ENCODE measurements at places on chromosomes 6 and 20.

- no peak for DNase-seq
Measured at GRCh38 chr6:36519352-36519751, 27.9 kb downstream of the STK38 start.

- DNase-seq = peak; percentile 41
Measured at GRCh38 chr6:137097057-137097456, 52.3 kb upstream of the IL20RA start.

DNA sequence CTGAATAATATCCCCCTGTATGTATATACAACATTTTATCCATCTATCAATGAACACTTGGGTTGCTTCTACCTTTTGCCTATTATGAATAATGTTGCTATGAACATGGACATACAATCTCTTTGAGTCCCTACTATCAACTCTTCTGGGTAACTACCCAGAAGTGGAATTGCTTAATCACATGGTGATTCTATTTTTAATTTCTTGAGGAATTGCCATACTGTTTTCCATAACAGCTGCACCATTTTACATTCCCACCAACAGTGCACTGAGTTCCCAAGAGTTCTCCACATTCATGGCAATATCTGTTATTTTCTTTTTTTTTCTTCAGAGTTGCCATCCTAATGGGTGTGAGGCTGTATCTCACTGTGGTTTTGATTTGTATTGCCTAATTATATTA lies 88.3 kb downstream of the ZHX3 start:
- DNase-seq = no peak

DNA sequence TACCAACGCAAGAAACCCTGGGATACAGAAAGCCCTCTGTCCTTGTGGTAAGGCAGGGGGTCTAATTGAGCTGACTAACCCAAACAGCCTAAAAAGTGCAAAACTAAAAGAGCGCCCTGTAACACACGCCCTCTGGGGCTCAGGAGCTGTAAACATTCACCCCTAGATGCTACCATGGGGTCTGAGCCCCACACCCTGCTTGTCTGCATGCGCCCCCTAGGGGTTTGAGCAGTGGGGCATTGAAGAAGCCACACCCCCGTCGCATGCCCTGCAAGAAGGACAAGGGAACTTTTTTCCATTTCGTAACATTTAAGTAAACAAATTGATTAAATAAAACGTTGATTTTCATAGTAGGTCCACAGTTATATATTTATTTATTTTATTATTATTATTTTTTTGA lies 616.9 kb upstream of the MAN1A1 start:
- DNase-seq = no peak

GRCh38 chr6:130697995-130698535 lies 129.1 kb upstream of the SMLR1 start:
- peak; percentile 86 for DNase-seq

- peak; percentile 7 for DNase-seq
Measured at GRCh38 chr6:45001663-45002062, 326.5 kb upstream of the RUNX2 start.

GRCh38 chr20:33490023-33490933 lies at the start of gene CBFA2T2:
Gene CBFA2T2 (plus strand): TSS chr20:33490096. CDS start chr20:33490268, 172 bp downstream.
- peak; percentile 85 for DNase-seq

DNA sequence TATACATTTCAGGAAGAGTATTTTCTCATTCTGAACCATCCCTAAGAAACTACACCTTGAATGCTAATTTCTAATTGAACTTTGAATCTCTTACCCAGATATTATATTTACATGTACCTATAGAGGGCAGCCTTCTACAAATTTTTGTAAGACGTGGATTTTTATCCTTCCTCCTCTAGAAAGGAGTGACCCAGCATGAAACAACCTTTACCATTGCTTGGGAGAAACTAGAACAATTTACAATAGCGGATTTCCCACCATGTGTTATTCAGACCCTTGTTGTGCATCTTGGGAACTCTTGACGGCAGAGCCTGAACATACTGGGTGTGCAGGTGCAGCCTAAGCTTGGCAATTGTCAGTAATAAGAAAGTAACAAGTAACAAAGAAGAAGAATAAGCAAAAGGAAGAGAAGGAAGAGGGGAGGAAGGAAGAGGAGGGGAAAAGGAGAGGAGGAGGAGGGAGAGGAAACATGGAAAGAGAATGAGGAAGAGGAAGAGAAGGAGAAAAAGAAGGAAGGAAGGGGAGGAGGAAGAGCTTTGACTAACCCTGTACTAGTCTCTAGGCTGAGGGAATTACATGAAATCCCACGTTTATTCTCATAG lies 10.8 kb upstream of the TAAR1 start:
- DNase-seq = peak; percentile 89

DNA sequence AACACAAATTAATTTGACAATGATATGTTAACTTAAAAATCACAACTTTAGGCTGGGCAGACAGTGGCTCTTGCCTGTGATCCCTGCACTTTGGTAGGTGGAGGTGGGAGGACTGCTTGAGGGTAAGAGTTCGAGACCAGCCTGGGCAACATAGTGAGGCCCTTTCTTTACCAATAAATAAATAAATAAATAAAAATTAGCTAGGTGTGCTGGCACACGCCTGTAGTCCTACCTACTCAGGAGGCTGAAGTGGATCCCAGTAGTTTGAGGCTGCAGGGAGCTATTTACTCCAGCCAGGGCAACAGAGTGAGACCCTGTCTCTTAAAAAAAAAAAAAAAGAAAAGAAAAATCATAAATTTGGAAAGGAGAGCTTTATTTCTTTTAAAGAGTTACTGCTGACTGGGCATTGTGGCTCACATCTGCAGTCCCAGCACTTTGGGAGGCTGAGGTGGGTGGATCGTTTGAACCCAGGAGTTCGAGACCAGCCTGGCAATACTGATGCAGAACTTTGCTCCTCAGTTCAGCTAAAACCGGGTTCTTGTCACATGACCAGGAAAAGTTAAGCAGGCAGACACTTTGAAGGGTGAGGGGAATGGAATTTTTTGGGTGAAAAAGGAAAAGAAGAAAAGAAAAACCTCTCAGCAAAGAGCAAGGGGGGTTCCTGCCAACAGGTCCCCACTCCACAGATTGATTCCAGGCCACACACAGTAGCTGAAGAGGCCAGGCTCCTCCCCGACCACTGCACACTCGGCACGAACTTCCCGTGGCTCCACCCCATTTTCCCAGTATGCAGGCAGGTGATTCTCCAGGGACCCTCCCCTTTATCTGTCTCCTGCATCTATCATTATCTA lies 44.0 kb upstream of the DDR1 start:
- no peak for DNase-seq

DNA sequence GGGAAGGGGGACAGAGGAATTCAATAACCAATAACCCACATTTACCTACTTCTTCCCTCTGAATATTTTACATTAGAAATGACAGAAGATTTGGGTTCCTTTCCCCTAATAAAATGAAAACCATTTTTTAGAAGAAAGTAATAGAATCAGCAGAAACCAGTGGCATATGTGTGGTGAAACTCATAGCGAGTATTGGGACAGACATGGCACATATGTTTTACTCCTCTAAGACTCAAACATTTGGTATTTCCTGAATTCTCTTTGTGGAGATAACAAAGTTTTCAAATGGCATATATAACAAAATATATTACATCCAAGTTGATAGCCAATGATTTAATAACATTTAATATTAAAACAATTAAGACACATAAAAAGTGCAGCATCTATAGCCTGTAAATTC lies 12.9 kb upstream of the BEND3 start:
- DNase-seq = peak; percentile 63

- DNase-seq = no peak
Measured at GRCh38 chr6:15077961-15078360, 167.9 kb upstream of the JARID2 start.

DNA sequence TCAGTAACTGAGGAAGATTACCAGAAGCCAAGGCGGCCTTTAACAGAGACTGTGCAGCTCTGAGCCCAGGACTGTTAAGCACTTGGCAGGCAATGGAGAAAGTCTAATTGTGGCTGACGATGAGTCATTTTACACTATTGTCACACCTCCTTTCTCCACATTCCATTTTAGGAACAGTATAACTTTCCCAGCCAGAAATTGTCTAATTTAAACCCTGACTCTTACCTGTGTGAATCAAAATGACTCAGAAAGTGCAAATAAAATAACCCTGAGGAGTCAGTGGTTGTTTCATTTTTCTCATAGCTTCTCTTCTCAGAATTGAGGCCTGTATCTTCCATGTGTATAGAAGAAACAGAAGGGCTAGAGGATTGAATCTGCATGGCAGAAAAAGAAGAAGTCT lies 40.0 kb upstream of the OPN5 start:
- DNase-seq = no peak

DNA sequence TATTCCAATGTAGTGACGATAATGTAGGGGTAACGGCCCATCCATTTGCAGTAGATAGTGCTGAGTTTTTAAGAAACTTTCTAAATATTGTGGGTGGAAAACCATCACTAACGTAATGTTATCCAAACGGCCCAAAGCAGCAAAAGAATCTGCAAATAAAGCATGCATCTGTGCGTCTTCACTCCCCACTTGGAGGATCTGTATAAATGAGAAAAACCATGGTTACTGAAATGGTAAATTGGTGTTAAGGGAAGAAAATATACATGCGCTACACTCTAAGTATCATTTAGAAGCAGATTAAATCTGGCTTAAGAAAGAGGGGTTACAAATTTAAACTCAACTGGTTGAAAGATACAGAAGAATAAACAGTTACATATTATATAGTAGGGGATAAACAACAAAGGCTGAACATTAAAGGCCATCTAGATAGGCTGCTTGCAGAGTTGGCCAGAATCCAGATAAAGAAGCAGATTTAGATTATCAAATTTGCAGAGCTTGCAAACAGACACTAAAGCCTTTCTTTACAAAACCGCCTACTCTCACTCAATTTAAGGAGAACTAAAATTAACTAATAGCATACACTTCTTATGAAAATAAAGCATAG lies 93.3 kb downstream of the SESN1 start:
- peak; percentile 21 for DNase-seq

All from adipocyte (in vitro differentiated cells).